ENCODE measurements at places on chromosomes 7 and 10.
A peak's percentile ranks its signal among the peaks of the same experiment; 100 is the strongest.

DNA sequence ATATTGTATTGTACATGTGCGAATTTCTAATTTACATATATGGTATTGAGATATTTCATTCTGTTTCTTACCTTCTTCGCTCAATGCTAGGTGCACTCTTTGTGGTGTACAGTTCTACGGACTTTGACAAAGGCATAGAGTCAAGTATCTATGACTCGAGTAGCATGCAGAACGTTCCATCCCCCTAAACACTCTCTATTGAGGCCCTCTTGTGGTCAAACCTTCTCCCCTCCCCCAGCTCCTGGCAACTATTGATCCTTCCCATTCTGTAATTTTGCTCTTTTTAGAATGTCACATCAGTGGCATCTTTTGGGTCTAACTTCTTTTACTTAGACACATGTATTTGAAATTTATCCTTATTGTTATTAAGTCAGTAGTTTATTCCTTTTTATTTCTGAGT, 30.7 kb upstream of the GDF10 start:
- no peaks in the 10 kb centered on the region for H3K27me3 ChIP-seq
- DNase-seq = no peak
- no peak overlapping the region for H3K27ac ChIP-seq

- no peaks in the 10 kb centered on the region for H3K27me3 ChIP-seq
- no peak overlapping the region for H3K4me3 ChIP-seq
- no peak for DNase-seq
- H3K4me1 ChIP-seq = peaks cover 19% of the 10 kb centered on the region
- peak overlapping the region; percentile 88 for H3K27ac ChIP-seq
Observed at GRCh38 chr7:75876126-75876881, 2.5 kb upstream of the RHBDD2 start.

DNA sequence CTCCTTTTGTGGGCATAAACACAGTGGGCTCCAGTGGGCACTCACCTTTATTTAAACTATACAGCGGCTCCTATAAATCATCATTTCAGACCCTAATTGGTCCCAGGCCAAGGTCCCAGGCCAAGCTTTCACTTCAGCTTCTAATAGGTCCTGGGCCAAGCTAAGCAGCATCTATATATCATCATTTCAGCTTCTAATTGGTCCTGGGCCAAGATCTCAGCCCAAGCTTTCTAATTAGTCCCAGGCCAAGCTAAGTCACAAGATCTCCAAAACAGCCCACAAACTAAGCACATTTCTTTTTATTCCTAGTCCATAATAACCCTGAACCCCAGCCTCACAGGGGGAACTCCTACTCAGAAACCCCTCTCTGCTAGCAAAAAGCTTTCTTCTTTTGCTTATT, 47.1 kb downstream of the ZNF680 start:
- peaks cover 21% of the 10 kb centered on the region for H3K36me3 ChIP-seq
- no peaks in the 10 kb centered on the region for H3K27me3 ChIP-seq
- H3K27ac ChIP-seq = no peak overlapping the region
- no peaks in the 10 kb centered on the region for H3K4me1 ChIP-seq
- no peak for DNase-seq

DNA sequence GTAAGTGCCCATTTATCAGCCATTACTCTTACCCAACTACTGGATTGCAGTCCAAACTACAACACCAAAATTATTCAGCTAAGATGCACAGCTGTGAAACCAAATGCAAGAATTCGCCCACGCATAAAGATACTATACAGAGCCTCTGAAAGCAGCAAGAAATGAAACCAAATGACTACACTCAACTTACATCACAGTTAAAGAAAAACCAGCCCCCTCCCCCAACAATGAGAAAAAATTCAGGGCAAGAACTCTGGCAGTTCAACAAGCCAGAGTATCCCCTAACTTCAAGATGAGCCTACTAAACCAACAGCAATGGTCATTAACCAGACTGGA, 209.1 kb upstream of the VWC2 start:
- H3K27ac ChIP-seq = no peak overlapping the region
- no peaks in the 10 kb centered on the region for H3K27me3 ChIP-seq
- H3K4me1 ChIP-seq = no peaks in the 10 kb centered on the region
- no peak overlapping the region for H3K4me3 ChIP-seq

All from spleen (tissue), 13 donors.